ENCODE measurements at places on chromosomes 3 and 15.
A peak's percentile ranks its signal among the peaks of the same experiment; 100 is the strongest.

GRCh38 chr3:54056521-54056920 lies 65.8 kb upstream of the CACNA2D3 start:
- no peak for DNase-seq

- no peak for DNase-seq
Observed at GRCh38 chr15:47720555-47720954, 3.2 kb downstream of the SEMA6D start.

- no peak for DNase-seq
Observed at GRCh38 chr3:168604767-168605166, 509.0 kb upstream of the GOLIM4 start.

DNA sequence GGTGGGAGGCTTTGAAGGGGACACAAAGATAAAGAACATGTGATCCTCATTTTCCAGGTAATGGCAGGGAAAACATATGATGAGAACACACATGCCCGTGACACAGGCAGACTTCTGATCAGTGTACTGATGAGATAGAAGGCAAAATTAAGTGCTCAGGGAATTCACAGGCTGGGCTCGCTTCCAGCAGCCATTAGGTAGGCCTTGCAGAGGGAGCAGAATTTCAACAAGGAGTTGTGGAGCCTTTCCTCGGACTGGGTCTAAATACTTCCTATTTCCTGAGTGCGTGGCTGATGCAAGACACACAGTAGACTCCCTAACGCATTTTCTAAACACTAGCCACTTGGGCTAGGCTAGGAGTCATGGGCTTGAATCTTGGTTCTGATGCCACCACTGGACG lies 74.0 kb upstream of the ETV5 start:
- no peak for DNase-seq

DNA sequence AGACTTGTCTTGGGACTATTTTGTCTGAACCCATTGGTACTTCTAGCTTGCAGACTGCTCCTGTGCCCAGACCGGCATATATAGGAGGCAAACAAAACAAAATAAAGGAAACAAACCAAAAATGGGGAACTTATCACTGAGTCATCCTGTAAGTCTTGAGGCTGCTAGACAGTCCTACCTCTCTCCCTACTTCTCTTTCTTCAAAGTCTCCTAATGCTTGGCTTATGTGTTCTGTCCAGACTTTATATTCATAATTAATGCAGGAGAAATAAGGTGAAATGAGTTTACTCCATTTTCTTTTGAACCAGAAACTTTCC lies 266.2 kb downstream of the ZNF385D start:
- no peak for DNase-seq

- no peak for DNase-seq
Observed at GRCh38 chr3:37030588-37030987, 37.3 kb downstream of the MLH1 start.

DNA sequence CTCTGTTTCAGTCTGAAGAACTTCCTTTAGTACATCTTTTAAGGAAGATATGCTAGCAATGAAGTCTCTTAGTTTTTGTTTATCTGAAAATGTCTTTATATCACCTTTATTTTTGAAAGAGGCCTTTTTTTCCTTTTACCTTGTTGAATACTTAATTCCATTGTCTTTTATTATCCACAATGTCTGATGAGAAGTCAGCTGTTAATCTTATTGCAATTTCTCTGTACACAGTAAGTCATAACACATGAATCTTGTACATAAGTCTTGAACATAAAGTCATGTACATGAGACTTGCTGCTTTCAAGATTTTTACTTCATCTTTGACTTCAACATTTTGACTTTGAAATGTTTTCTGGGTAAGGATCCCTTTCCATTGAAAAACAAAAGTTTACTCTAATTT lies 424.3 kb upstream of the ATP10A start:
- DNase-seq = no peak

- no peak for DNase-seq
Observed at GRCh38 chr15:90959894-90960293, 5.2 kb downstream of the RCCD1 start.

DNA sequence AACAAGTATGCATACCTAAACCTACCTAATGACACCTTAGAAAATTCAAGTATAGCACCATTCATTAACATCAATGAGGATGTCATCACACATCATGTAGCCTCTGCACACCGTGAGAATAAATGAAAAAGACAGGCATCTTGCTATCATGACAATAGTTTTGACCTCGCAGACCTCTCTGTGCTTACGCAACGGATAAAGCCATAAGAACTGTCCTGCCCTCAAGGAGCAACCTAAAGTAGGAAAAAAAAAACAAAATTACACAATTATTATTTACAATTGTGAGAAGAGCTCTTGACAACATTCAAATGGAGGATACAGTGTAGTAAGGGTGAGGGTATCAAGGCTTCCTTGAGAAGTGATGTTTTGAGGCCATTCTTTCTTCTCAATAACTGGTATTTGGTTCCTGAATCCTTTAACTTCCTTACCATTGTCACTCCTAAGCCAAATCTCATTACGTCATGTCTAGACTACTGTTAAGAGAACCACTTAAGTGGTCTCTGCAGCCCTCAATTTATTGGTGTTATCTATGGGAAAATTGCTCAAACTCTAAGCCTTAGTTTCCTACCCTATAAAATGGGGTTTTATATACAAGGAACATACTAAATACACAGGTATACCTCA lies 7.0 kb upstream of the SETD5 start:
- no peak for DNase-seq

- no peak for DNase-seq
Observed at GRCh38 chr3:49779358-49780079, 6.8 kb downstream of the IP6K1 start.

- no peak for DNase-seq
Observed at GRCh38 chr15:80161468-80162016, 8.7 kb downstream of the FAH start.

DNA sequence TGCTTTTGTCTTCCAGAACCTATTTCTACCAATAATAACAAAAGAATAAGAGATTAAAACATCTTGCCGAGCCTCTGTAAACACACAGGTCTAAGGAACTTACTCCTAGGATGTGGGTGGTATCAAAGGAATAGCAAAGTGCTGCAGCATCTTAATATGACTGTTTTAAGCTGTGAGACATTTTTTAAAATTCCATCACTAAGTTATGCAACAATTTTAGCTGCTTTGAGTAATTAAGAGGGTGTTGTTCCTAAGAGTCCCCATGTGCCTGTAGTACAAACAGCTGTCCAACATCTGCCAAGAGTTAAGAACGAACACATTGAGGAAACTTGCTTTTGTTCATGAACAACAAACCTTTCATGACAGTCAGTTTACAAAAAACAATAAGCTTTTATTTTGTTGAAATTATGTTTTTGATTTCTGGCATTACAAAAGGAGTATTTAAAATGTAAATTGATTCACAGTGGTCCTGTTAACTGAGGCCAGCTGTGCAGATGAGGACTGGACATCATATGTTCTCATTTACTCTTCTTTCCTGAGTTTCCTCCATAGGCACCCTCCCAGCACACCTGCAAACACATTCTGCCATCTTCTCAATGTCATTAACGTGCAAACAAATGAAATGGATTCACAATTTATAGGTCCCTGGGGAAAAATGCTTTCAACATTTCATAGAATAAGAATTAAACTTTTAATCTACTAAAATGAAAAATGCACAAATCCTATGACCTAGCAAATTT lies 337.3 kb upstream of the ARHGEF26 start:
- no peak for DNase-seq

DNA sequence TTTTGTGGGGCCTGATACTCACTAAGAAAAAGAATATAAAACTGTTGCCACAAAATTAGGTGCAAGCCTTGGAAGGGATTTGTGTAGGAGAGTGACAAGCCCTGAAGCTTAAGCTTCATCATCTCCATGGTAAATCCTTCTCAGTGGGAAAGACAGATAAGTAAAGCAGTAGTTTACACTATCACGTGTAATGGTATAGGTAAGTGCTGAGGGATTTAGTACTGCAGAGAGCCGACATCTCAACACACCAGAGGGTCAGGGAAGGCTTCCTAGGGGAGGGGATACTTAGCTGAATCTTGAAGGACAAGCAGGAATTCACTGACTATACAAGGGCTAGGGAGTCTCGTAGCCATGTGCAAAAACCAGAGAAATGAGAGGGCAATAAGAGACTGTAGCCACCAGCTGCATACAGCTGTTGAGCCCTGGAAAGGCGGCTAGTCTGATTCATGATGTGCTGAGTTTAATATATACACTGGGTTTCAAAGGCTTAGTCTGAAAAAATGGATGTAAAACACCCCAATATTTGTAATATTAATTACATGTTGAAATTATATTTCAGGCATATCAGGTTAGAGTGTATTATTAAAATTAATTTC lies 11.1 kb downstream of the SLC24A1 start:
- no peak for DNase-seq

GRCh38 chr3:128198313-128198712 lies 45.0 kb downstream of the EEFSEC start:
- no peak for DNase-seq

DNA sequence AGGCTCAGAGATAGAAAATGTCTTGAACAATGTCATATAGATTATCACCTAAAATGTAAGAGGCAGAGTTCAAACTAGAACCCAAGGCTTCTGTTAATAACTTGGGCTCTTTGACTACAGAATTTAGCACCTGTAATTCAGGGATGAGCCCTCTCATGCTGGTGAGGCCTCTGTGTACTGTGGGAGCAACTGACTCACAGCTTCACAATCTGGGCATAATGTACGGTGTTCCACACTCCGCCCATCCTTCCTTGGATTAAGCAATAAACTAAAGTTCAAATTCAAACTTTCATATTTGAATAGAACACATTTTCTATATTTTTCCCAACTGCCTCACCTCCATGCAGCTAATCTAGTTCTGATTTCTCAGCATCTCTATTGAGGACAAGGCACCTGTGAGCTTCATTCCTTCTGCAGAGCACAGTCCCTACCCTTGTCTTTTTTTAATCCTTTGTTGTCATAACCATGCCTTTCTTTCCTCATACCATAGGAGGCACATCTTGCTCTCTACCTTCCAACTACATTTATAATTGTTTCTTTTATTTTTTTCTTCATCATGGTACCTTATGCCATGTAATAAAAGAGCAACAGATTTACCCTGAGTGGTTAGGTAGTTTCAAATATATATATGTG lies 392.1 kb downstream of the NLGN1 start:
- DNase-seq = no peak

DNA sequence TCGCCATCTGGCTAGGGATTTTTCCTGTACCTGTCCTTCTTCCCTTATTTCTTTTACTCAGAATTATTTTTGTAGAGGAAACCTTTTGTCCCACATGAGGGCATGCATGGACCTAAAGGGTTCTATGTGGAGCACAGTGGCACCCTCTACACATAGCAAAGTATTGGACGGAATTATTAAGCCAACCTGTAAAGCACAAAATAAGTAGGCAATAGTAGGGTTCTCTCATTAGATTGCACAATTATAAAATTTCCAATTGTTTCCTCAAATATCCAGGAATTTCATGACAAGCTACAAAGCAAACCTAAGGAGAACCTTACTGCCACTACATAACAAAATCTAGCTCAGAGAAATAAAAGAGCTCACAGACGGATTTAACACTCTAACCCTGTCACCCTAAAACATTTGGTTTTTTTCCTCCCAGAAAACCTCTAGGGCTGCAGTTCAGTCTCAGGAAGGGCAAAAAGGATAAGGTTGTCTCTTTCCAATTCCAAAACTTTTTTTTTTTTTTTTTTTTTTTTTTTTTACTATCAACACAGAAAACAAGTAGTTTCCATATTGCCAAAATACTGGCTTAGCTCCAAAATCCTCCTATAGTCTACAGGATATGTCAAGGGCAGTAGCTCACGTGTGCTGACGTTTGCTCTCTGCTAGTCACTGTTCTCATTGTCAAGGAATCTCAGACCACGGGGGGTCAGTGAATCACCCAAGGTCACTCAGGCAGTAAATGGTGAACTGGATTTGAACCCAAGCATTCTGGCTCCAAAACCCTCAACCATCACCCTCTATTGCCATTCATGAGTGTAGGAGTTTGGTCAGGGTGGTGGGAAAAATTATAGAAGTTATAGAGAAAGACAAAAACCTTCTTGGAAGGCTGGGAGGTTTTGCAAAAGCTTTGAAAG lies 52.3 kb downstream of the NCEH1 start:
- no peak for DNase-seq

DNA sequence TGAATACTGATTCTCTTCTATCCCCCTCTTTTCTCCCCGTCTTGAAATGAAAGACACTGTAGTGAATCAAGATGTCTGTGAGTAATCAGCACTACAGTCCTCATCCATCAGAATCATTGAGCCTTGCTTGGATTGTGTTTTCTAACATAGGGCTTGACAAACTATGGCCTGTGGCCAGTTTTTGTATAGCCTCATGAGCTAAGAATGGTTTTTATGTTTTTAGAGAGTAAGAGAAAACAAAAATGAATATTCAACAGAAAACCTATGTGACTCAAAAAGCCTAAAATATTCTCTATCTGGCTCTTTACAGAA lies 55.2 kb downstream of the PPM1L start:
- DNase-seq = no peak

DNA sequence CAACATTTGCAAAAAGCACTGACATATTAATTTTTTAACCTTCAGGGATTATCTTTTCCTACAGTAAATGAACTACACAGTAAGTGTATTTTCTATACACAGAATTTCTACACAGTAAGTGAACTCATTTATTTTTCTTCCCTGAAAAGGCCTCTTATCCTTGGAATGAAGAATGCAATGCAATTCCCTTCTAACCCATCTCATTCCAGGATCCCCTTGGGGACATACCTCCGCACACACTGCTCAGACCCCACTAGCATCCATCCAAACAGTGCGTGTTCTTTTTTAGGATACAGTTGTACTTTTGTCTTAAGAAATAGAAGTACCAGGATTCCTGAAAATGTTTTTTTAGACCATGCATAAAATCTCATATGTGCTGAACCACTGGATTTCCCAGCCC lies 152.8 kb downstream of the UACA start:
- no peak for DNase-seq

- DNase-seq = peak; percentile 79
Observed at GRCh38 chr3:146544002-146544928, at the start of gene PLSCR1. Gene PLSCR1 (minus strand): TSS chr3:146544607. CDS start chr3:146536552, 8,055 bp downstream.

- DNase-seq = no peak
Observed at GRCh38 chr3:126646674-126647073, 8.2 kb downstream of the TXNRD3 start.

- DNase-seq = peak; percentile 34
Observed at GRCh38 chr15:32651229-32651837, 9.8 kb downstream of the SCG5 start.

- no peak for DNase-seq
Observed at GRCh38 chr3:71304247-71304646, 279.3 kb downstream of the FOXP1 start.

DNA sequence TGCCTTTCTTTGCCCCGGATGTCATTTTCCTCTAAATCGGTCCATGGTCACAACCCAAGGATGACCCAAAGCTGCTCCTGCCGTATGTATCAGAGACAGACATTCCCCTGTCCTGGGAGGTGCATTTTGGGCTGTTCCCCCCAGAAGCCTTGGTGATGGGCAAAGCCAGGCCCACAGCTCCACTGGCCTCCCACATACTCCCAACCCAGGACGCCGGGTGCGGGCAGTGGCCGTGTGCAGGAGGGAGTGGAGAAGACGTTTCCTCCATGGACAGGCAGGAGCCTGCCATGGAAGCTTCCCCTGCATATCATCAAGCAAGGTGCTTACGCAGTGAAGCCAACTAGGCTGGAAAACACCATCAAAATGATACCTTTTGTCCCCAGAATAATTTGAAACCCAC lies 175.0 kb downstream of the ATP10A start:
- no peak for DNase-seq
